ENCODE measurements at places on chromosomes 1 and 21. TPM values are rescaled to one million over a fixed set of nuclear protein-coding genes. Genes with fewer than 3 reads are reported as not detected.

DNA sequence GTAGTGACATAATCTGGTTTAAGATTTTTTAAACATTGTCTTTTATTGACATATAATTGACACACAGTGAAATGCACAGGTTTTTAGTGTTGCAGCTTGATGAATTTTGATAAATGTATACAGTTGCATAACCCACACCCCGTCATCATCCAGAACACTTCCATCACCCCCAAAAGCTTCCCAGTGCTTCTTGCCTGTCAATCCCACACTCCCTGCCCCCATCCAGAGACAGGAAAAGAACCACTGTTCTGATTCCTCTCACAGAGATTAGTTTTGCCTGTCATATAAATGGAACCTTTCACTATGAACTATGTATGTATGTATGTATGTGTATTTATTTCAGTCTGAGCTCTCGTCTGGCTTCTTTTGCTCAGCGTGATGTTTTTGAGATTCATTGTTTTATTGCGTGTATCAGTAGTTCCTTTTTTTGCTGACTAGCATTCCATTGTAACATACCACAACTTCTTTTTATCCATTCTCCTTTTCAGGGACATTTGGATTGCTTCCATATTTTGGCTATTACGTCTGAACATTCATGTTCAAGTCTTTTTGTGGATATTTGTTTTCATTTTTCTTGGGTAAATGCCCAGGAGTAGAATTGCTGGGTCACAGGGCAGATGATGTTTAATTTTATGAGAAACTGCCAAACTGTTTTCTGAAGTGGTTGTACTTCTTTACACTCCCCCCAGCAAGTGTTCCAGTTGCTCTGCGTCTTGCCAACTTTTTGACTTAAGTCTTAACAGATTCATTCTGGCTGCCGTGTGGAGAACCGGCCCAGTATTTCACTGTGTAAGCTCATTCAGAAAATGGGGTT is 8.7 kb downstream of the UBIAD1 start:
- peak; percentile 93 for DNase-seq

DNA sequence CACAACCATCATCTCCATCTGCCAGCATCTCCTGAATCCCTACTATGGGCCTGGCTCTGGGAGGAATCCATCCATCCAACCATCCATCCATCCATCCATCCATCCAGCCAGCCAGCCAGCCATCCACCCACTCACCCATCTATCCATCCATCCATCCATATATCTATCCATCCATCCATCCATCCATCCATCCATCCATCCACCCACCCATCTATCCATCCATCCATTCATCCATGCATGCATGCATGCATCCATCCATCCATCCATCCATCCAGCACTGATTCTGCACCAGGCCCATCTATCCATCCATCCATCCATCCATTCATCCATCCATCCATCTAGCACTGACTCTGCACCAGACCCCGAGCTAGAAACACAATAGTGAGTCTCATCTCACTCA is 141.3 kb upstream of the WNT4 start:
- no peak for DNase-seq

The PIK3CD gene
- 29.6 TPM for polyA plus RNA-seq

- DNase-seq, result peak; percentile 82
Measured at GRCh38 chr1:115976062-115976920, at the start of gene SLC22A15. SLC22A15 (plus strand) TSS chr1:115976513; CDS start chr1:115976628, 115 bp downstream.

DNA sequence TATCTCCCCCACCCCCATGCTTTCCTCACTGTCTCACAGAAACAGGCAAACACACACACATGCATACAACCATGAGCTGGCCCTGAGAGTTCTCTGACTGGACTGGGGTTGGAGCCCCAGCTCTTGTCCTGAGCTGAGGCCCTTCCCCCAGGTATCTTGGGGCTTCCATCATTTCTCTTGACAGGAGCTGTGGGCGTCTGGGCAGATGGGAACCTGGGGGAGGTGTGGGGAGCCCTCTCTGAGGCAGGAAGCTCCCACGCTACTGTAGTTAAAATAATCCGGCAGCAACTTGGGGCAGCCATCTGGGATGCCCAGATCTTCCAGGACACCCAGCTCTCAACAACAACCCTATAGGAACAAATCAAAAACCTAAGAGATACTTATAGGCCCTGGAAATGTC is 2.7 kb upstream of the KIF21B start:
- DNase-seq, result no peak

DNA sequence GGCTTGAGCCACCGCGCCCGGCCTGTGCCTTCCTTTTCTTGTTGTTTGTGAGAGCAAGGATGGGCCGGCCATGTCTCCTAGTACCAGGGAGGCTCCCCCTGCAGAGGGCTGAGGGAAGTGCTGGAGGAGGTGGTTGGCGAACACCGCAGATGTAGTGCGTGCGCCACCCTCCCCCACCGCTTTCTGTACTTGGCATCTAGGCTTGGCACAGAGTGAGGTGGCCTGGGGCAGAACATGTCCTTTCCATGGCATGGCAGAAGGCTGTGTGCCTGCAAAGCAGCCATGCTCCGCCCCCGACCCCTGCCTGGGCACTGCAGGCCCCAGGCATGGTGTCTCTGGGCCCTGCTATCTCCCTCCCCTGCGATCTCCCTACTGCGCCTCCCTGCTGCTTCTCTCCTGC is 30.7 kb downstream of the ALPL start:
- no peak for DNase-seq

The CR1L gene
- 0.28 TPM for polyA plus RNA-seq

The CFHR4 gene
- polyA plus RNA-seq, result not detected

GRCh38 chr1:61459345-61459744 is 265.6 kb downstream of the TM2D1 start:
- no peak for DNase-seq

- DNase-seq, result no peak
Measured at GRCh38 chr1:59230622-59231021, 66.3 kb upstream of the FGGY start.

DNA sequence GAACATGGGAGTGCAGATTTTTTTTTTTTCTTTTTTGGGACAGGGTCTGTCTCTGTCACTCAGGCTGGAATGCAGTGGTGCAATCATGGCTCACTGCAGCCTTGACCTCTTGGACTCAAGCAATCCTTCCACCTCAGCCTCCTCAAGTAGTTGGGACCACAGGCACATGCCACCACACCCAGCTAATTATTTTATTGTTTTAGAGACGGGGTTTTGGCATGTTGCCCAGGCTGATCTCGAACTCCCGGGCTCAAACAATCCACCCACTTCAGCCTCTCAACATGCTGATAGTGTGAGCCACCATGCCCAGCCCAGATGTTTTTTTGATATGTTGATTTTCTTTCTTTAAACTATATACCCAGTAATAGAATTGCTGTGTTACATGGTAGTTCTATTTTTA is 57.7 kb downstream of the RGSL1 start:
- DNase-seq, result peak; percentile 0

- peak; percentile 81 for DNase-seq
Measured at GRCh38 chr1:33086384-33086850, 5.5 kb downstream of the AZIN2 start.
